ENCODE measurements at places on chromosomes 13 and 19. TPM values are rescaled to one million over a fixed set of nuclear protein-coding genes. Genes with fewer than 3 reads are reported as not detected.

- peak overlapping the region; percentile 76 for H3K27ac ChIP-seq
- H3K4me3 ChIP-seq: peak overlapping the region; percentile 87
- no peaks in the 10 kb centered on the region for H3K27me3 ChIP-seq
- H3K4me1 ChIP-seq: peaks cover 4% of the 10 kb centered on the region
Measured at GRCh38 chr19:51365211-51365964, 800 bp downstream of the ETFB start.

The CYP4F12 gene
- total RNA-seq: 2.4 TPM

DNA sequence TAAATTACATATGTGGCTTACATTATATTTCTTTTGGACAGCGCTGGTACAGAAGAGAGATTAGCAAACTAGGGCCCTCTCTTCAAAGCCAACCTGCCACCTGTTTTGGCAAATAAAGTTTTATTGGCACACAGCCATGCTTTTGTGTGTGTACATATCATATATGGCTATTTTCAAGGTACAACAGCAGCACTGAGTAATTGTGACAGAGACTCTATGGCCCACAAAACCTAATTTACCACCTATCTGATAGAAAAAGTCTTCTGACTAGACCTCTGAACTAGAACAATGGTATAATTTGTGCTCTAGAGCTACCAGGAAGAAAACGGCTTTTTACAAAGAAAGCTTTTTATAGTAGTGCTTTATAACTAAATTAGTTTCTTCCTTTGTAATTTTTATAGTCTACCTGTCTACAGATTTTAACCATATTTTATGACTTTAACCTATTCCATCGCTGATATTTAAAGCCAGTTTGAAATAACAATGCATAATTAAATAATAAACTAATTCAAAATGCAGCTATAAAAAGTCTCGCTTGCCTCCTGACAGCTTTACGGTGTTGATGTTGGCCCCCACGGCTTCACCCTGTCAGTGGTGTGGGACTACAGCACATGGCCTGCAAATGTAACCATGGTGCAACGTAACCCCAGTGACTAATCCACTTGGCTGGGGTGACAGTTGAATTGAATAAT is 17.7 kb upstream of the DPY19L3 start:
- DNase-seq: no peak
- no peak overlapping the region for H3K4me3 ChIP-seq
- peaks cover 13% of the 10 kb centered on the region for H3K36me3 ChIP-seq
- no peaks in the 10 kb centered on the region for H3K4me1 ChIP-seq
- H3K27me3 ChIP-seq: no peaks in the 10 kb centered on the region
- no peak overlapping the region for H3K27ac ChIP-seq

DNA sequence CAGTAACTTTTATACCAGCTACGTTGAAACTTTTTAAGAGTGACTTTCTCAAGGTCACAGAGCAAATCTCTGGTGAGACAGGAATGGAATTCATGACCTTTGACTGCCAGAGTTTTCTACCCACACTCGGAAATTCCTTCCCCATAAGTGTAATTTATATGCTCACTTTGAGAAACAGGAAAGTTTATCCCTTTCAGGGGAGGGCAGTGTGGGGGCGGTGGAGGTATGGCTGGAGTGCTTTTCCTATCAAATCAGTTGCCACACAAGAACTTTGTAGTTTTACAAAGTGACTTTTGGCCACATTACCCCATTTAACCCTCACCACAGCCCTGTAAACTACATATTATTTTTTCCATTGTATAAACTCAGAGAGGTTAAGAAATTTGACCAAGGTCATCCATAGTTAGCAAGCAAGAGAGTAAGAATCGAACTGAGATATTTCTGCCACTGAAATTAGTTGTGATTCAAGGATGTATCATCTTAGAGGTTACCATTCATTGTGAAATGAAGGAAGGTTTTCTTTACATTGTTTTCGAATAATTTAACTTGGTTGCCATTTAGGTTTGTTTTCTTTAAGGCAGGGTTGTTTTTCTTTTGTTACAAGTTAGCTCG is 5.9 kb downstream of the KLF12 start:
- no peaks in the 10 kb centered on the region for H3K27me3 ChIP-seq
- no peak overlapping the region for H3K4me3 ChIP-seq
- no peaks in the 10 kb centered on the region for H3K36me3 ChIP-seq
- peaks cover 27% of the 10 kb centered on the region for H3K4me1 ChIP-seq

The ZNF99 gene
- total RNA-seq: not detected

DNA sequence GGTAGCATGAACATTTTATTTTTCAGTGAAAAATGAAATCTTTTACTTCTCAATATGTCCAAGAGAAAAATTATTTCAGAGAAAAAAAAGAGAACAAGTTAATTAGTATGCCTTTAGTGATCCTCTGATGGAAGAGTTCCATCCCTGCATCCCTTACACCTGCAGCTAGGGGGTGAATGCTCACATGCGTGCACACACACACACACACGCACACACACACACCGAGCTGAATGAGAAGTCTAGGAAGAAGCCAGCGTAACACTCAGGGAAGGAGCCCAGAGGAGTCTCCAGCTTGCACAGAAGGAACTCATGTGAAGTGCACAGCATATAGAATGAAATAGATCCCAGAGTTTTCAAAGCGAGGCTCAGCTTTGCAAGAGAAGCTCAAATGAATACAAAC is 510.5 kb downstream of the IRS2 start:
- no peaks in the 10 kb centered on the region for H3K4me1 ChIP-seq
- no peaks in the 10 kb centered on the region for H3K36me3 ChIP-seq
- H3K4me3 ChIP-seq: no peak overlapping the region
- H3K27ac ChIP-seq: no peak overlapping the region

GRCh38 chr19:13022111-13022858 is 27.0 kb downstream of the NFIX start:
- DNase-seq: no peak
- H3K36me3 ChIP-seq: no peaks in the 10 kb centered on the region
- no peak overlapping the region for H3K27ac ChIP-seq
- no peak overlapping the region for H3K4me3 ChIP-seq
- peaks cover 27% of the 10 kb centered on the region for H3K4me1 ChIP-seq
- peaks cover 17% of the 10 kb centered on the region for H3K27me3 ChIP-seq

- DNase-seq: no peak
- no peaks in the 10 kb centered on the region for H3K4me1 ChIP-seq
- H3K36me3 ChIP-seq: no peaks in the 10 kb centered on the region
- H3K4me3 ChIP-seq: no peak overlapping the region
- no peaks in the 10 kb centered on the region for H3K27me3 ChIP-seq
Measured at GRCh38 chr13:37681281-37682032, 82.9 kb upstream of the POSTN start.

DNA sequence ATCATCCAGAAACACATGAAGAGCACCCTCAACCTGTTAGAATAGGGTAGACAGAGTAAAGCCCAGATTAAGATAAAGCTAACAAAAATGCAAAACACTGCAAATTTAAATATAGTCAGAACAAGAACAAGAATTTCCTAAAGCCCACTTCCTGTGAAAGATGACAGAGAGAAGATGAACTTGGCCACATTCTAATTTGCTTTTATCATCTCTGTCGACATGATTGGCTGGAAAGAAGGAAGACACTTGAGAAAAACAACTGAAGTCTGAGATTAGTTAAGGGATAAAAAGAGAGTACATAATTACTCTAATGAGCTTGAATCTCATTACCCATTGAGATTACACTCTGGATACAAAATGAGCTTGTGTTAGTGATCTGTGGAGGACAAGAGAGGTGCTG is 537.6 kb downstream of the KLF5 start:
- no peak overlapping the region for H3K27ac ChIP-seq
- no peaks in the 10 kb centered on the region for H3K27me3 ChIP-seq
- no peak for DNase-seq
- H3K4me1 ChIP-seq: peaks cover 2% of the 10 kb centered on the region
- no peaks in the 10 kb centered on the region for H3K36me3 ChIP-seq
- no peak overlapping the region for H3K4me3 ChIP-seq

- no peaks in the 10 kb centered on the region for H3K27me3 ChIP-seq
- no peak overlapping the region for H3K27ac ChIP-seq
- DNase-seq: no peak
- H3K36me3 ChIP-seq: no peaks in the 10 kb centered on the region
- H3K4me3 ChIP-seq: no peak overlapping the region
Measured at GRCh38 chr13:67183151-67183550, 47.0 kb downstream of the PCDH9 start.

GRCh38 chr19:11570039-11570462 is 7.4 kb downstream of the ACP5 start:
- H3K27ac ChIP-seq: no peak overlapping the region
- DNase-seq: no peak
- H3K27me3 ChIP-seq: no peaks in the 10 kb centered on the region
- H3K4me1 ChIP-seq: peaks cover 2% of the 10 kb centered on the region
- H3K4me3 ChIP-seq: no peak overlapping the region
- peaks cover 10% of the 10 kb centered on the region for H3K36me3 ChIP-seq

DNA sequence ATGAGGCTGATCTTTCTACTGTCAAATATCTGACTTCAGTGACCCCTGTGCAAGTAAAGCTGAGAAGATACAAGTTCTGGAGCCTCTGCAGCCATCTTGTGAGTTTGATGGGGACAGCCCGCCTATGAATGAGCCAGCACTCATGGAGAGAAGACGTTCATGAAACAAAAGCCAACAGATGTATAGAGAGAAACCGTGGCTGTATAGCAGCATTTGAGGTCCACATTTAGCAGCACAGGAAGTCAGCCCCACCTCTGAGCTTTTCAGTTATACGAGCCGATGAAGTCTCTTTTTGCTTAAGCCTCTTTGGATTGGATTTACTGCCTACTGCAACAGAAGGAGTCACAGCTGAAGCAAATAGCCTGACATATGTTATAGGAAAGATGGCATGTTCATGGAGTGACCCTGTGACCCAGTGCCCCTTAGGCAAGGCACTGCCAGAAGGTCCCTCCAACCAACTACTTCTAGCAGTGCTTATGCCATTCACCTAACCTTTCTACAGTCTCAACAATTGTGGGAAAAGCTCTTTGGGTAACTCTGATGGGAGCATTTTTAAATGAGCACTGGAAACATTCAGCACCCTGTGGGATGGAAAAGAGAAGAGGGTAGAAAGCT is 3.5 kb upstream of the DLEU7 start:
- no peak for DNase-seq
- no peaks in the 10 kb centered on the region for H3K36me3 ChIP-seq
- no peak overlapping the region for H3K27ac ChIP-seq
- H3K4me3 ChIP-seq: no peak overlapping the region

The C19orf18 gene
- total RNA-seq: 1.2 TPM

- no peak for DNase-seq
- H3K4me1 ChIP-seq: peaks cover 13% of the 10 kb centered on the region
- H3K27ac ChIP-seq: no peak overlapping the region
- H3K27me3 ChIP-seq: no peaks in the 10 kb centered on the region
Measured at GRCh38 chr13:46572752-46573431, 19.9 kb downstream of the LRCH1 start.

- no peaks in the 10 kb centered on the region for H3K27me3 ChIP-seq
- H3K36me3 ChIP-seq: no peaks in the 10 kb centered on the region
- no peak overlapping the region for H3K4me3 ChIP-seq
- no peak for DNase-seq
Measured at GRCh38 chr13:76795701-76796695, 90.2 kb downstream of the KCTD12 start.

The FLT1 gene
- 1.6 TPM for total RNA-seq

GRCh38 chr13:65597839-65598818 is 1632.0 kb downstream of the PCDH9 start:
- H3K36me3 ChIP-seq: no peaks in the 10 kb centered on the region
- H3K4me1 ChIP-seq: no peaks in the 10 kb centered on the region
- no peaks in the 10 kb centered on the region for H3K27me3 ChIP-seq
- no peak for DNase-seq
- H3K27ac ChIP-seq: no peak overlapping the region

GRCh38 chr13:88303605-88304004 is 632.4 kb downstream of the SLITRK5 start:
- H3K4me1 ChIP-seq: no peaks in the 10 kb centered on the region
- H3K27ac ChIP-seq: no peak overlapping the region
- DNase-seq: no peak
- no peaks in the 10 kb centered on the region for H3K36me3 ChIP-seq
- H3K4me3 ChIP-seq: no peak overlapping the region

The ZNF554 gene
- 7.5 TPM for total RNA-seq

The NALCN gene
- total RNA-seq: not detected

DNA sequence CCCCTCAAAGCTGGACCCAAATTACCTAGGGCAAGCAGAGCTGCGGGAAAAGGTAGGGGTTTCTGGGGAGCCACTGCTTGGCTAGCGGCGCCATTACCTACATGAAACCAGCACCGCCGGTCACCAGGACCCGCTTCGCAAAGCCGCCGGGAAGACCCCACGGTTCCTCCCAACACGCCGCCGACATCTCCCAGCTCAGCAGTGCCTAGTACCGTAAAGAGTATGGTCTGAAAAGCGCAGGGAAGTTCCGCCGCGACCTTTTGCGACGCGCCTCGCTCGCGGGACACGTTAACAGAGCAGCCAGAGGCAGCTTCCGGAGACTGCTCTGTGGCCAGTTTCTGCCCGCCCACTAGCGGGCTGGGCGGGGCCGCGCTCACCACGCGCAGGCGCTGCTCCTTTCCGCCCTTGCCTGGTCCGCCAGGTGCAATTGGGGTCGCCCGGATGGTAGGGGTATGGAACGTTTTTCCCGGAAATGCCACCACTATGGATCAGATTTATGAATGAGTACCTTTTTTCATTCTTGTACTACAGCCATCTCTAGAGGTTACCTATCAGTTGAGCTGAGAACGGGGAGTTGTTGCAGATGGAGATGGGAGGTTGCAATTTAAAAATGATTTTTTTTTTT is at the start of gene TGDS:
Gene TGDS, minus strand, starts transcription at position 203 of the 625 bp plus-strand sequence. Its CDS starts 16 bp downstream, at position 187.
- H3K4me1 ChIP-seq: peaks cover 22% of the 10 kb centered on the region
- no peaks in the 10 kb centered on the region for H3K27me3 ChIP-seq
- peak within 1 kb of the TSS; percentile 96 for H3K4me3 ChIP-seq
- H3K27ac ChIP-seq: peak within 1 kb of the TSS; percentile 77
- H3K36me3 ChIP-seq: peaks cover 12% of the 10 kb centered on the region

DNA sequence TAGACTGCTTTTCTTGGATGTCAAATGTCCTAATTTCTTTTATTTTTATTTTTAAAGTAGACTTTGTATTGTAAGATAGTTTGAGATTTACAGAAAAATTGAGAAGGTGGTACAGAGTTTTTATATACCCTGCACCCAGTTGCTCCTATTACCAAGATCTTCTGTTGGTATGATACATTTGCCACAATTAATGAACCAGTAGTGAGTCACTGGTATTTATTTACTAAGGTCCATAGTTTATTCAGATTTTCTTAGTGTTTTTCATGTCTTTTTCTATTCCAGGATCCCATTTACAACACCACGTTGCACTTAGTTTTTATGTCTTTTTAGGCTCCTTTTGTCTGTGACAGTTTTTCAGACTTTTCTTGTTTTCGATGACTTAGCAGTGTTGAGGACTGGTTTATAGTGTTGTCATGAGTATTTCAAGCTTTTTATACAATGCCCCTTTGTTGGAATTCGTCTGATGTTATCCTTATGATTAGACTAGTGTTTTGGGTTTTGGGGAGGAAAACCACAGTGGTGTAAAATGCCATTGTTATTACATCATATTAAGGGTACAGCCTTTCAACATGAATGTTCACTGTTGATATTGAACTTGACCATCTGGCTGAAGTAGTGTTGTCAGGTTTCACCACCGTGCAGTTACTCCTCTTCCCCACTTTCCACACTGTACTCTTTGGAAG is 35.9 kb downstream of the COG3 start:
- H3K27me3 ChIP-seq: no peaks in the 10 kb centered on the region
- H3K36me3 ChIP-seq: peaks cover 11% of the 10 kb centered on the region
- H3K4me1 ChIP-seq: no peaks in the 10 kb centered on the region
- no peak overlapping the region for H3K27ac ChIP-seq

The ATP8A2 gene
- total RNA-seq: 0.73 TPM

The GPC6 gene
- total RNA-seq: 0.18 TPM

- H3K4me3 ChIP-seq: no peak overlapping the region
- no peaks in the 10 kb centered on the region for H3K27me3 ChIP-seq
- no peaks in the 10 kb centered on the region for H3K4me1 ChIP-seq
- no peak for DNase-seq
Measured at GRCh38 chr13:76635232-76636230, 250.7 kb downstream of the KCTD12 start.

Data from T-cell (primary cell).